LHCN-M2 (cell line): ENCODE measurements at places on chromosomes 1 and 21.
A peak's percentile ranks its signal among the peaks of the same experiment; 100 is the strongest.

DNA sequence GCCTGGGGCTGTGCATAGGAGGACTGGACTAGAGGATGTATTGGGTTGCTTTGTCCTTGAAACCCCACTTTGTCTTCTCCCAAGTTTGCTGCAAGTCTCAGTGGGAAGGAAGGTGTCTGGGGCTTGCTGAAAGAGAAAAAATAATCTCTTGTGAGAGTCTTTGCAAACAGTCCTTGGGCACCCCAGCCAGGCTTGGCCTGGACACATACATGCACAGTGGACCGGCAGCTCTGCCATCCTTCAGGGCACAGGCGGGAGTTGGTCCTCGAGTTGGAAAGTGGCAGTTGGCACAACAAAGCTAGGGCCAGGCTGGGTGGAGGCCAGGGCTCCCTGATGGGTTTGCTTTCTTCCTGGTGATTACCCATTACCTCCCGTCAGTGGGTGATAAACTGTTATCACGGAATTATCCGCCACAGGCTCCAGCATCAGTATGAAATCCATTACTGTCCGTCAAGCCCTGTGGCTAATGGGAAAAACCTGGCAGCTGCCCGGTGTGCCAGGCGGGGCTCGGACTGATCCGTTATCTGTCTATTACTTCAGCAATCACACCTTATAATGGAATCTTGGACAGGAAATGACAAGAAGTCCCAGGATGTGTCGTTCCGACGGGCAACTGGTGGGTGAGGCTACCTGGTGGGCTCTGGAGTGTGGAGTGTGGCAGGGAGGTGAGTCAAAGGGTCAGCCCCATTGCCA, 265.7 kb downstream of the GRIK3 start:
- no peak for DNase-seq

- DNase-seq = no peak
Measured at GRCh38 chr1:211529453-211529852, 37.5 kb upstream of the RD3 start.

- no peak for DNase-seq
Measured at GRCh38 chr21:24045775-24046215, 1561.5 kb downstream of the MRPL39 start.

- no peak for DNase-seq
Measured at GRCh38 chr1:225483818-225484656, 56.2 kb upstream of the LBR start.

GRCh38 chr1:18093646-18094045, 14.0 kb upstream of the IGSF21 start:
- no peak for DNase-seq

GRCh38 chr1:182626527-182626926, 22.3 kb upstream of the RGS16 start:
- no peak for DNase-seq

GRCh38 chr1:147169840-147170674, 2.2 kb downstream of the PRKAB2 start:
- no peak for DNase-seq

- no peak for DNase-seq
Measured at GRCh38 chr1:36784147-36784859, 250.0 kb downstream of the GRIK3 start.

- DNase-seq = no peak
Measured at GRCh38 chr1:77446841-77447555, 165.2 kb downstream of the AK5 start.

DNA sequence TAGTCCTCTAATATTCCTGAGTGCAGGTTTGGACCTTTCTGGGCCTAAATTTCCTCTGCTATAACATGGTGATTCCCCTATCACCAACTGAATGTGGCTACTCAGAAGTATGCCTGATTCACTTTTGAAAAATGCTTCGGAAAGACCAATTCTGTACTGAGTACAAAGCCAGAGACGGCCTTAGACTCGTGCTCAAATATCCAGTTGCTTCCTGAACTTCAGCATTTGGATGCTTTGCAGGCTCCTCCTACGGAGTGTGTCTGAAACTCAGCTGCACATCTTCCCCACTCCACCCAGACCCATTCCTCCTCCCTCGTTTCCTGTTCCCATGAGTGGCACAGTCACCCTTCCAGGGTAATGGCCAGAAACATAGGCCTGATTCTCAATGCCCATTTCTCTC, 98.4 kb upstream of the GADD45A start:
- DNase-seq = peak; percentile 77

- no peak for DNase-seq
Measured at GRCh38 chr1:112383759-112384370, 12.1 kb upstream of the CTTNBP2NL start.

- no peak for DNase-seq
Measured at GRCh38 chr1:72063364-72064044, 218.8 kb downstream of the NEGR1 start.

- peak; percentile 42 for DNase-seq
Measured at GRCh38 chr1:65846866-65847265, 54.2 kb downstream of the PDE4B start.

DNA sequence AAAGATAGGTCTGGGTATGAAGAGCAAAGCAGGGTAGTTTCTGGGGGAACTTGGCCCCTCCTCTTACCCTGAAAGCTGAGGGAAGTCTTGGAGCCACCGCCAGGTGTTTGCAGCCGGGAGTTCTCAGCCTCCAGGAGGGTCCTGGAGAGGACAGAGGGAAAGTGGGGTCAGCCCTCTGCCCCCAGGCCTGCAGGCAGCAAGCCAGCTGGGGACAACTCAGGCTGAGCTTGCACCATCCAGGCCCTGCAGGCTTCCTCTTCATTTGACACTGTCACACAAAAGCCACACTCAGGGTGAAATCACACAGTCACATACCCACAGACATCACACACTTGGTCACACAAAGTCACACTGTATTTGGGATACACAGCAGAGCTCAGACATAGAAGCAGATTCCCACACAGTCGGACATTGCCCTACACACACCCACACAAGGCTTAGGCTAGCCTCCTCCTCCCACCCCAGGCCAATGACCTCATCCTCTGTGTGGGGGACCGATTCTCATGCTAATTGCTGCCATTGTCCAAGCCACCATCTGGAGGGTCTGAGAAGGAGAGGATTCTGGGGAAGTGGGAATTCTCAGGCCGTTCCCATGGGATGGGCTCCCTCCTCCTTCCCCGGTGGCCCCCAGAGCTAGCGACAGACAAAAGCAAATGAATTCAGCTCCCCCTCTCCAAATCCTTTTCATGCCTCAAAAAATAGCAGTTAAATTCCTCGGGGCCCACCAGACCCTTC, 3.7 kb downstream of the NES start:
- no peak for DNase-seq

- no peak for DNase-seq
Measured at GRCh38 chr1:224438989-224439388, 4.4 kb upstream of the WDR26 start.

DNA sequence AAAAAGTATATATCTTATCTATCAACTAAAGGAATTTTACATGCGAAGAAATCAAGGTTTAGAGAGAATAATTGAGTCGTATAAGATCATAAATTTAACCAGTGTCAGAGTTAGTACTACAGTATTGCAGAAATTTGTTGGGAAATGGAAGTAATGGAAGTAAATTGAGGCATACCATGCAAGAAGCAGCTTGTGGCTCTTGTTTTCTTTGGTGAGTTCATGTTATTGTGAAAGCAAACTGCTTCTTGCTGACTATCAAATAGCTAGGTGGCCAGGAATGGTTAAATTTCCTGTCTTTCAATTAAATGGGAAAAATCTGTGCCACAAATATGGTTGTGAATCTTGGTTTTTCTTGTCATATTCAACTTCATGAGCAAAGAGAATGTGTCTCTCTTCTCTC, 652.7 kb downstream of the LMO4 start:
- no peak for DNase-seq

- DNase-seq = no peak
Measured at GRCh38 chr1:88659552-88659951, 24.5 kb upstream of the PKN2 start.

DNA sequence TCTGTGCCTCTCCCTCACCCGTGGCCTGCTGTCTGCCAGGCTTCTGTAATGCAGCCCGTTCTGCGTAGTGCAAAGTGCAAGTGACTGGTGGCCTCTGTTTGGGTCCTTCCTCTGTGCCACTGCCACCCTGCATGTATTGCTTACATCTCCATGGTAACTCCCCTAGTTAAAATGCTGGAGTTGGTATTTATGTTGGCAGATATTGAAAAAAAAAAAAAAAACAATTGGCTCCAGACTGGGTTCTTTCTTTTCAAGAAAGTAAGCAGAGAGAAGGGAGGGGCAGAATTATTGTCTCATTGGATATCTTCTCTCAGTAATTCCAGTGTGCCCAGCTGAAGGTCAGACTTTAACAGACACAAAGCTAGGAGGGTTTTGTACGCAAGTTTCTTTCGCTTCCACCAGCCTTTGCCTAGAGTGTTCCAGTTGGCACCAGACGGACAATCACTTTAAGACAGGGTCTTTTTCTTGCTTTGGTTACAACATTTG, 242.3 kb downstream of the PBX1 start:
- DNase-seq = no peak

GRCh38 chr1:30381266-30381665, 342.1 kb downstream of the MATN1 start:
- DNase-seq = no peak

DNA sequence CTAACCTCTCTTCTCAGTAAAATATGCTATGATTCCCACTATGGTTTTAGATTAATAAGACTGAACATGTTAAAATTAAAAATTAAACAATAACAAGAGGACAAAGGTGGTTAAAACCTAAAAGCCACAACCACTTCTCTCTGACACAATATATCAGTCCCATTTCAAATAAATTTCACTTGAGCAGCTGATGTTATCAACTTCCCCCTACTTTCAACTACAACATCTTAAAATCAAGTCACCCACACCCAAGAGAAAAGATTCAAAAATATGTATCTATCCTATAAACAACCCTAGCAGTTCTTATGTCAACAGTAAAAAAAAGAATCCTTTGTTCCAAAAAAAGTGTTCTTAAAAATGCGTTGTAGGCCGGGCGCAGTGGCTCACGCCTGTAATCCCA, 7.5 kb downstream of the PUM1 start:
- no peak for DNase-seq

GRCh38 chr1:162368451-162368850, 8.2 kb downstream of the SPATA46 start:
- no peak for DNase-seq

GRCh38 chr1:209727785-209728184, 23.1 kb downstream of the HSD11B1 start:
- no peak for DNase-seq

GRCh38 chr1:180939711-180940103, 27.0 kb downstream of the KIAA1614 start:
- no peak for DNase-seq

- DNase-seq = no peak
Measured at GRCh38 chr1:210527091-210527490, 198.4 kb downstream of the HHAT start.

DNA sequence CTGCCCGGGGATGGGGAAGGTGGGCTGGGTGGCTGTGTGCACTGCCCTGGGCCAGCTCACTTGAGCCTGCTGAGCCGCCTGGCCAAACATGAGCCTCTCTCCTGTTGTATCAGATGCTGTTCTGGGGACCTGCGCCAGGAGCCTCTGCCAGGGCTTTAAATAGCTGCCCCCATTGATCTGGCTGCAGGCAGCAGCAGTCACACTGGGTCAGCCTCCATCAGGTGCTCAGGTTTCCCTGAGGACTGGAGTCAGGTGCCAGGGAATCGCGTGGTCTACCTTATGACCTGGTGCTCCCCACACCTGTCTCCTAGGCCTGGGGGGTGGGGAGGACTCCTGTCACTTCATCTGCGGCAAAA, 700 bp upstream of the CCDC28B start:
- no peak for DNase-seq

GRCh38 chr1:226697151-226697928, 41.7 kb downstream of the ITPKB start:
- DNase-seq = peak; percentile 49

DNA sequence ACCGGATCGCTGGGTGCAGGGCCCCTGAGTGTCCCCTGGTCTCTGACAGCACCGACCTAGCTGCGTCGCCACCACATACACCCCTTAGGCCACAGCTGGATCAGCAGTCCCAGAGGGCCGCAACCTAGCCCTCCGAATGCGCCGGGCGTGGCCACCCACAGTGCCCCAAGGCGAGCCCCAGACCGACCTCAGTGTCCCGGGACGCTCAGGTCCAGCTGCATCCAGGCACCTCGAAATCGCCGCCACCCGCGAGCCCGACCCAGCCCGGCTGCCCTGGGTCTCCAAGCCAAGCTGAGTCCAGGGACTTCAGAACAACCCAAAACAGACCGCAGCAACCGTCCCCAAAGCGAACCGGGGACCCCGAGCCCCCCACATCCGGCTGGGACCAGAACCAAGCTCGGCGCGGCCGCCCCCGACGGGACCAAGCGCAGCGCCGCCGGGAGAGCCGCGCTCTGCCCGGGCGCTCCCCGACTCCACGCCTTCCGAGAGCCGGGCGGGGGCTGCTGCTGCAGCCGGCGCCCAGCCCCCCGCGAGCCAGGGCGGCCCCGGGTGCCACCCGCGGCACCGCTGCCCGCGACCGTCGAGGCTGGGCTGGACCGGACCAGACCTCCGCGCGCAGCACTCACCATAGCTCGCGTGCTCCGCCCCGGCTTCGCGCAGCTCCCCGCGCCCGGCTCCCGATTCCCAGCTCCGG, 54.6 kb upstream of the ECE1 start:
- DNase-seq = no peak

DNA sequence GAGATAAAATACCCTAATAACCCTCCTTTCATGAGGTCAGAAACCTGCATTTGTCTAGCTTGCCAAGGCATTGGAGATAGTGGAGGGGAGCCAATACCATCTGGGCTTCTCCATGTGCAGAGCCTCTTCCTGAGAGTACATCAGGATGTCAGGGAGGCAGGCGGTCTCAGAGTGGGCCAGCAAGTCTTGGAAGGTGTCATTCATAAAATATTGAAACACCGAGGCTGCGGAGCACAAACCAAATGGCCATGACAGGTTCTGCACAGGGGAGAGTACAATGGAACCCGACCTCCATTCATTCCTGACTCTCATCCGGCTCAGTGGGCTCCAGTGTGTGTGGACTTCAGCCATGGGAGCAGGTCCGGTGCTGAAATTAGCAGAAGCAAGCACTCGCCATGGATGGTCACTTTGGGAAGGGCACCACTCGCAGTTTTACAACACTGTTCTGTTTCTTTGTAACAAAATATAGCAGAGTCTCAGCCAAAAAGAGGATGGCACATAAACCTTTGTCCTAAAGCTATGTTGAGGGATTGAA, 446.6 kb downstream of the SIPA1L2 start:
- DNase-seq = no peak

GRCh38 chr1:3910049-3910731, 10.1 kb upstream of the C1orf174 start:
- DNase-seq = no peak

- no peak for DNase-seq
Measured at GRCh38 chr1:180854001-180854400, 58.7 kb upstream of the KIAA1614 start.

DNA sequence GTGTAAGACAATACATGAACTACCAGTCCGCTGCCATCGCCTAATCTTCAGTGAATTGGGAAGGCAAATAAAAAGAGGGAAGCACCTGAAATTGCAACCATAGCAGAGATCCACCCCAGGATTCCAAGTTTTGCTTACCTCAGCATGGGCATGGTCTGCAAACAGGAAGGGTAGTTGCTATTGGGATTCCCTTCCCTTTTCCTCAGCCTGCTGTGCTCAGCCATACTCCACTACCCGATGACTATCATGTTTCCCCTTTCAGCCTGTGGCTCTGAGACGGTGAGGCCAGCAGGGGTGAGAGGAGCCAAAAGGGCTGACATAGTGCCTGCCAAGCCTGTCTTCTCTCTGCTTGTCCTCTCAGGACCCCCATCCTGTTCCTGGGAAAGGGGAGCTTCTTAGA, 64.2 kb downstream of the GPR137B start:
- DNase-seq = no peak
